ENCODE measurements at places on chromosomes 7 and 10.

DNA sequence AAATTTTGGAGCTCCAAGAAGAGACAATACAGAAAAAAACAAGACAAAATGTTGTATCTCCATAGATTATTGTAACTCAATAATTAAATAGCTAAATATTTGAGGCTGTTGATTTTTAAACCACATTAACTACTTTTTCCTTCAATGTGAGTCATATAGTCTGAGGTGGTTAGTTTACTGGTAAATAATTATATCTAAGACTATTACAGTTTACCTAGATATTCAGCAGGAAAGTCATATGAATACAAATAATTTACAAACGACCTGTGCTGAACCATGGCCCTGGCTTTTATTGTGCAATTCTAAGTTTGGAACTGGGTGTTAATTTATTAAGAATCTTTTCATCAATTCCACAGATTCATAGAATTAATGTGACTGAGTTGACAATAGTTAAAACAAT, 22.2 kb downstream of the CREB5 start:
- no peak for DNase-seq

- DNase-seq, result no peak
Observed at GRCh38 chr10:79088176-79088575, 19.4 kb downstream of the ZMIZ1 start.

GRCh38 chr7:132137681-132138080, 438.6 kb downstream of the PLXNA4 start:
- DNase-seq, result no peak

GRCh38 chr7:68682910-68683309, 915.4 kb upstream of the AUTS2 start:
- DNase-seq, result no peak

GRCh38 chr10:96298362-96298761, 5.9 kb upstream of the DNTT start:
- no peak for DNase-seq

GRCh38 chr7:47666164-47666862, 84.4 kb upstream of the TNS3 start:
- DNase-seq, result no peak

DNA sequence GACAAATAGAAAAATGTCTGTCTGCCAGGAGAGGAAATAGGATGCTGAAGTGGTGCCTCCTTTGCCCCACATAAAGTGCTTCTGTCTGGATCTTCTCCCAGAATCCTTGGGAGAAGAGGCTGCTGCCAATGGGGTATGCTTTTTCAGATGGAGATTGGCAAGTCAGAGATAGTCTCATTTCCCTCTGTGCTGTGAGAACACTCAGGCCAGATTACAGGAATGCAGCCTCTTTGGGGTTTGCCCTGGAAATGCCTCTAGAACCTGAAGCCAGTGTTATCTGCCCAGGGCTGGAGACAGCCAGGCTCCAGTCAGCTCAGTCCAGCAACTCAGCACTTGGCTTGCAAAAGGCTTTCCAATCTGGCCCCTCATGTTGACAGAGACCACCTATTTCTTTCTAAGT, 119.1 kb upstream of the PHYHIPL start:
- peak; percentile 8 for DNase-seq

- DNase-seq, result no peak
Observed at GRCh38 chr7:21916176-21916575, 29.5 kb downstream of the CDCA7L start.

DNA sequence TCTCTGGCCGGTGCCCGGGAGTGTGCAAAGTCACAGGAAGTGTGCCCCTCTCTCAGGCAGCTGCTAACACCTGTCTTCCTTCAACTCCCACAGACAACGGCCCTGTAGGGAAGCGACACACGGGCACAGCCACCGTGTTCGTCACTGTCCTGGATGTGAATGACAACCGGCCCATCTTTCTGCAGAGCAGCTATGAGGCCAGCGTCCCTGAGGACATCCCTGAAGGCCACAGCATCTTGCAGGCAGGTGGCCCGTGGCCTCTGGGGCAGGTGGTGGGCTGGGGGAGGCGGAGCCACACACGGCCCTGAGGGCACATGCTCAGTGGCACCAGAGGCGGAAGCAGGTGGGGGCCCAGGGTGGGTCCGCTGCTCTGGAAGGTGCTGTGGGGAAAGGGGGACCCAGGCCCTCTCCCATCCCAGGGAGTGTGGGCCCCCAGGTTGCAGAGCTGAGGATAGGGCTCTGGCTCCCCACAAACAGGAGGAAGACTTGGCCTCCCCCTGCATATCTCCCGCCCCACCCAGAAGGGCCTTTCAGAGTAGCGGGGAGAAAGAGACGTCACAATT, 6.9 kb downstream of the C10orf105 start:
- DNase-seq, result no peak

DNA sequence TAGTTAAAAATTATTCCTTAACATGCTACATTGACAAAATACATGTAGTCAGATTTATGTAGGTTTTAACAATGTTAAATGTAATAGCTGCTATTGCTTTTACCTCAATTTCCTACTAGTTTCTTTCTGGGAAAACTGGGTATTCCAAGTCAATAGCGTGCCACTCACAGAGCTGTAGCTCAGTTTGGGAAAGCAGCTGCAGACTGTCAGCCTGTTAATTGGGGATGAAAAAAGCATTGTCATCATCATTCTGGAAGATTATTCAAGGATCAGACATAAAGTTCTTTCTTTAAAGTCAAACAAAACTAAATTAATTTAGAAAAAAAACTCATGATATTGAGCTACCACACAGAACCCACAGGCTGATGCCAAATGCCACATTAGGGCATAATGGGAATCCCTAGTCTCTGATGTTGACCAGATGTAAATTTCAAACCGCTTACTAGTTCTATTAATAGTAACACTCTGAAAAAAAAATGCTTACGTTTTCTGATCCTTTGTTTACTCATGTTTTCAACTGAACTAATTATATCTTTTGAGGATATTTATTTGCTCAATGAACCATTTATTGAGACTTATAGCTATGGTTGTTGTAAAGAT, 19.6 kb upstream of the AGMO start:
- no peak for DNase-seq

DNA sequence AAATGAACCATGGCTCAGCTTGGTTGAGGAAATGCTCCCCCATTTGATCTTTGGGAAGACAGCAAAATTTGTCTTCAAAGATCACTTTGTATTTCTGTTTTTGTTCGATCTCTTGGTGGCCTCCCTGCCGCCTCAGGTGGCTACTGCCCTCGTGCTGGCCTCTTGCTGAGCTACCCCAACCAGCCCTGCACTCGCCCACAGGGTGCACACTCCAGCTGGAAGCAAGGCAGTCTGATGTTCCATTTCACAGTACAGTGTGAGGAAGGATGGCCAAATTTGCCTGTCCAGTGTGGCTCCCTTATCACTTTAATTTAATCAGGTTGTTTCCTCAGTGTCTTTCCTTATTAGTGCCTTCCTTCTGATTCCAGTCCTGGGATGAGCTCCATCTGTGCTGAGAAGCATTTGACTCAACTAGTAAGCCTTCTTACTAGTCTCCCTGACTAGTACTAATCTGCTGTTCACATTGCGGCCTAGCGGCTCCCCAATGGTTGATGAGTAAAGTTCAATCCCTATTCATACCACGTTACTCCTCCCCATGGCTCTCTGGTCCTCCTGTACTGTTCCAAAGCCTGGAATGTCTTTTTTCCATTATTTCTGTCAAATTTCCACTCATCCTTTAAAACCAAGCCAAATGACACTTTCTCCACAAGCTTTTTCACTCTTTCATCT, 8.2 kb downstream of the MYOF start:
- DNase-seq, result no peak

GRCh38 chr10:62620491-62620890, 184.0 kb upstream of the ADO start:
- DNase-seq, result no peak

DNA sequence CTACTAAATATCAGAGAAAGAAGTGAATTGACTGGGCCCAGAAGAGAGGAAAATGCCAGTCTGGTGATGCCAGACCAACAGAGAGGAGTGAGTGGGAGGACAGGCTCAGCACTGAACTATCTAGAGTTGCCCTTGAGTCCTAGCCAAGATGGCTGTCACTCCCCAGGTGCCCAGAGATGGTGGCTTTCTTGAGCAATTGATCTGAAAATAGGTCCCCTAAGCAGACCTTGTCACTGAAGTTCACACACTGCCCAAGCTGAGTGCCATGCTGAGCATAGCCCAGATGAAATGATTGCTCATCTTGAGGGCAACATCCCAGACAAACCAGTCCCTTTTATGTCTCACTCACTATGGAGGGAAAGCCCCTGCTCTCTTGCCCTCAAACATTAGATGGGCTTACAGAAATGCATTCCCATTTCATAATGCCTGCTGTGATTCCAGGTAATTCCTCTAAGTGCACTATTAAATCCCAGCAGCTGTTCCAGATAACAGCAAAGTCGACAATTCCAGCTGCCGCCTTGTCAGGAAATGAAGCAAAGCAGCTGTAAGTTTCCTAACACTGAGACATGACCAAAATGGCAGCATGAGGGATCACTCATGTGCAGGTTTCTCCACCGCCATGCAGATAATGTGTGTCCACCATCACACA, 329.4 kb downstream of the KCNMA1 start:
- DNase-seq, result no peak

GRCh38 chr7:105087981-105088380, 74.0 kb downstream of the KMT2E start:
- DNase-seq, result no peak

- DNase-seq, result no peak
Observed at GRCh38 chr7:141486959-141487358, 64.3 kb upstream of the AGK start.

- DNase-seq, result no peak
Observed at GRCh38 chr7:147912291-147912690, 678.3 kb upstream of the C7orf33 start.

GRCh38 chr10:105837951-105838350, 1196.9 kb downstream of the SORCS3 start:
- no peak for DNase-seq

DNA sequence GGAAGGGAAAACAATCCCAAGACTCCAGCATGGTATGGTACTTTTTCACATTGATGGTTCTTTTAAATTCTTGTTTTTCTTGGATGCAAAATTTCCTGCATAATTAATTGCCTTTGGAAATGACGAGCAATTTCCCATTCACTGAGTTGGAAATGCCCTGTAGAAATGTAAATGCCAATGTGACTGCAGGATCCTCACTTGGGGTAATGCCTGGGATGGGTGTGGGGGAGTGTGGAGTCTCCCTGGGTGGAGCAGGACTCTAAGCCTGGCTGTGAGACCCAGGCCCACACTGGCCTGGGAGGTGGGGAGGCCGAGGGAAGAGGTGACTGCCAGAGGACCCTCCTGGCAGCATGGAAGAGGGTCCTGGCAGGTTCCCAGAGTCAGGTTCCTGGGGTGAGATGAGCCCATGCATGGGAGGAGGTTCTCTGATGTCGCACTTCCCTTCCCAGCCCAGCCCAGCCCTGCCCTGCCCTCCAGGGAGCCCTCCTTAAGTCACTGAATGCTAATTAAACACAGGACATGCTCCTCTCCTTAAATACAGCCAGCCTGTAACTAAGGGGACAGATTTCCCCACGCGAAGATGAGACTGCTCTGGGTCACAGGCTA, 157.9 kb downstream of the GFRA1 start:
- DNase-seq, result no peak

GRCh38 chr10:100043796-100044195, 34.0 kb upstream of the DNMBP start:
- DNase-seq, result no peak

DNA sequence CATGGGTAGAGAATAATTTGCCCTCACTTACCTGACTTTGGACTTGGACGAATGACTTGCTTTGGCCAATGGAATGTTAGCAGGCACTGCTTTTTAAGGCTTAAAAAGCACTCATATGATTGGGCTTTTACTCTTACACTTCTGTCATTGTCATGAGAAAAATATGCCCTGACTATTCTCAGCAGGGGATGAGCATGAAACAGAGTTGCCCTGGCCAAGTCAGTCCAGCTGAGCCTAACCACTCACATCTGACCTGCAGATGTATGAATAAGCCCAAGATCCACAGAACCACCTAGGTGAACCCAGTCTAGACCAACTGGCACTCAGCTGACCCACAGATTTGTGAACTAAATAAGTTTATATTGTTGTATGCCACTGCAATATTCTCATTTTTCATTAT, 573.5 kb downstream of the TNS3 start:
- DNase-seq, result no peak

DNA sequence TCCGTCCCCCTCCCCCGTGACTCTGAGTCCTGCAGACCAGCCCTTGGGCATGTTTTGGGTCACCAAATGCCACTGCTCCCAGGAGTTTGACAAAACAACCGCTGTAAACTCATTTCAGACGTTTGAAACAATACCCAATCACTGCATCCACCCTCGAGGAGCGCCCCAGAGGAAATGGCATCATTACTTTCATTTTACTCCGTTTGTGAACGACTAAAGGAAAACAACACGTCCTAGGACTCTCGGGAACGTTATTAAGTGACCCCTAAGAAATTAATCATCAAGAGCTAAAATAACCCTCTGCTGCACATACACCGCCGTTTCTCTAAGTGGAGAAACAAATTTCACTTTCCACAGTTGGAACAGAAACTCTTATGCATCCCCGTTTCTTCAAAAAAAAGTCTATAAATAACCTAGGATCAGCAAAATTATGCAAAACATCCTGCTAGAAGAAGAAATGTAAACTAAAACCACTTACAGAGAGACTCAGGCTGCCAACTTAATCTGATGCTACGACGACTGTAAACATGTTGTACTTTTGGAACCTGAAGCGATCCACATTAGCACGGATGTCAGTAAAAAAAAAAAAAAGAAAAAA, 109.9 kb upstream of the EFCAB10 start:
- no peak for DNase-seq

- no peak for DNase-seq
Observed at GRCh38 chr7:157006829-157007469, 3.5 kb downstream of the MNX1 start.

DNA sequence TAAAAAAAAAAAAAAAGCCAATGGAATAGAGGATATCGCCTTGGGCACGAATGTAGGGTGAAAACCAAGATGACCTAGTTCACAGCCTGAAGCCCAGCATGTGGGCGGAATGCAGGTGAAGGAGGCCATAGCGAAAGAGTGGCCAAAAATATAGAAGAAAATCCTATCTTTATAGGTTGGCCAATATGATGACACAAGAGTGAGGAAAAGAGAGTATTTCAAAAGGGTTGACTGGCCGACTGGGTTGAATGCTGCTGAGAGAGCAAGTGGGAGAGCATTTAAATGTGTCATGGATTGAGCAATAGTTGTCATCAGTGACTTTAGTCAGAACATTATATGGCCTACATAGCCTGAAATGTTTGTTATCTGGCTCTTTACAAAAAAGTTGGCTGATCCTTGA, 17.2 kb upstream of the GLI3 start:
- DNase-seq, result no peak

GRCh38 chr7:34332006-34332405, 326.0 kb upstream of the NPSR1 start:
- DNase-seq, result no peak

- DNase-seq, result no peak
Observed at GRCh38 chr7:84363741-84364140, 169.2 kb upstream of the SEMA3A start.
